Stimulated activated CD4-positive, alpha-beta T cell treated with anti-CD3 and anti-CD28 coated beads, TNF-alpha, amount 100 ng/mL, for 48 hours (primary cell): ENCODE measurements at places on chromosomes 2 and 18.

DNA sequence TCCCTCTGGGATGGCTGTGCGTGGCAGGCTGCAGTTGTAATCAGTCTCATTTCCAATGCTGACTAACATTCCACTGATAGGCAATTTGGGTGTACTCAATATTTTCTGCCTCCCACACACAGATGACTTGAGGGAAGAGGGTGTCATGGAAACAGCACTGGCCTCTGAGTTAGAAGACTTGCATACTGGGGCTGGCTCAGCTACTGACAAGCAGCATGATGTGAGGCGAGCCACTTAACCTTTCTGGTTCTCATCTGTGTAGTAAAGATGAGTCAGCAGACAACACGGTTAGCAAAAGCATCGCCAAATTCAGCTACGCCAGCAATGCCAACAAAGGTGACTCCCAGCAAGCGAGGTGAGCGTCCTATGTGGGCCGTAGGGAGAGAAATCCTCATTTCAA, 73.5 kb downstream of the COLEC12 start:
- DNase-seq = no peak

- DNase-seq = no peak
These were observed 148.7 kb upstream of the SLC1A4 start for GRCh38 chr2:64840426-64840881.

- no peak for DNase-seq
These were observed 83.2 kb upstream of the SPATS2L start for GRCh38 chr2:200223205-200223784.

GRCh38 chr2:232485757-232486557, 1.7 kb downstream of the ECEL1 start:
- DNase-seq = no peak

GRCh38 chr2:68849579-68850030, 21.6 kb downstream of the BMP10 start:
- DNase-seq = no peak

DNA sequence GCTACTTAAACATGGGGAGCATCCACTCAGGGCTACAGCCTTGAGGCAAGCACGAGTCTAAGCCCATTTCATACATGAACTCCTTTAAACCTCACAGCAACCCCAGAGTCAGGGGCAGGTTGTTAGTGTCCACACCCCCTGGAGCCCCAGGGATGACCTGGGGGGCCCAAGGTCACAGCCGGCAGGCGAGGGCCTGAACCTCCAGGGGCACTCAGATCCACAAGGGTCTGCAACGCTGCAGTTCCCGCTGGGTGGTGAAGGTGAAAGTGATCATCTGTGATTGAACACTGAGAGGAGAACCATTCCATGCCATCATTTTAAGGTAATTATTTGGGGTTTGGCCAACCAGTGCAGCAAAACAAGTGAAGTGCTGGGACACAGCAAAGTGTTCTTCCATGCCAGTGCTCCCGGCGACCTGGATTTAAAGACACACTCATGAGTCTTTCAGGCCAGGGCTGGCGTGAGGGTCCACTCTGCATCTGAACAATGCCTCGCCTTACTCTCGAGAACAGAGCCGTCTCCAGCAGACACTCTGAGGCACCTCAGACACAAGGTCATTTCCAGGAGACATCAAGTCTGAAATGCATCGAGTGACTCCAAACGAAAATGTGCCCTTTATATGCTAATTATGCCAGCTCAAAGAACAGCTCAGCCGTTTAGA, 61.6 kb upstream of the SNTG2 start:
- DNase-seq = no peak

DNA sequence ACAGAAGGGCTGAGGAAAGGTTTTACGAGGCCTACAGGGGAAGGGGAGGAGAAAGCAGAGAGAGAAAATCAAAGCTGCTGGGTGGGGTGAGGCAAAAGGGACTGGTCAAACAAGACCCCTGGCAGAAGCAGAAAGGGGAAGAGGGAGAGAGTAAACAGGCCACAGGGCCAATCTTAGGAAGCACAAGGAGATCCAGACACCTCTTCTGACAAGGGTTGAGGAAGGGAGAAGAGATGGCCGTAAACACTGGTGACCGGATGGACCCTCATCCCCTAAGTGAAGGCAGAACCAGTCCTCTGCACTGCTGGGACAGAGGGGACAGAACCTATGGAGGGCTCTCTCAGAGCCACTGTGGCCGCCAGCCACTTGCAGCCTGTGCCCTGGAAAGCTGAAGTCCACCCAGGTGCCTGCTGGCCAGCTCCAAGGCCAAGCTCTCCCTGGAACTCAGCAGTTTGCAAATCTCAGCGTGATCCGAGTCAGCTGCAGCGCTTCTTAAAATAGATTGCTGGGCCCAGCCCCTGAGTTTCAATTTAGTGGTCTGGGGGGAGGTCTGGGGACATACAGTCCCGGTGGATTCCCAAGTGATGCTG, 108.8 kb downstream of the TMEM163 start:
- DNase-seq = no peak

GRCh38 chr2:133871545-133872209, 303.4 kb upstream of the NCKAP5 start:
- no peak for DNase-seq

GRCh38 chr18:12574494-12575185, 83.3 kb downstream of the SPIRE1 start:
- DNase-seq = no peak

DNA sequence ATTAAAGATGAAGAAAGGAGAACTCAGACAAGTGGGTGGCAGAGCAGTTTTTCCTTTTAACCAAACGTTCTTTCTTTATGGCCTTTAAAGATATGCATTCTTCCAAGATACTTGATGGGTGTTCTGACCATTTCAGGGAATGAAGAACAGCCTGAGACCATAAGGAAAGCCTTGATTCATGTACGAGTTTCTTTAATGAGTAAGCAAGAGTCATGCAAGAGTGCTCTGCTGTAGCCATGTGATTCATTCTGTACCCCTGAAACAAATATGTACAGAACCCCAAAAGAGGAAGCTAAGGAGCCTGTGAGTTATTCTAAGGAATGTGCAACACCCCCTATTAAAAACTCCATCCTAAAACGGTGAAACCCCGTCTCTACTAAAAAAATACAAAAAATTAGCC, 372.8 kb downstream of the MTX2 start:
- no peak for DNase-seq

GRCh38 chr18:43662657-43663056, 385.4 kb upstream of the SYT4 start:
- DNase-seq = no peak

- DNase-seq = no peak
These were observed 43.7 kb downstream of the MYO3B start for GRCh38 chr2:170221317-170222288.

- no peak for DNase-seq
These were observed 4.8 kb downstream of the C2orf66 start for GRCh38 chr2:196804381-196804780.
